ENCODE measurements at places on chromosomes 3 and 15. TPM values are rescaled to one million over a fixed set of nuclear protein-coding genes. Genes with fewer than 3 reads are reported as not detected.

DNA sequence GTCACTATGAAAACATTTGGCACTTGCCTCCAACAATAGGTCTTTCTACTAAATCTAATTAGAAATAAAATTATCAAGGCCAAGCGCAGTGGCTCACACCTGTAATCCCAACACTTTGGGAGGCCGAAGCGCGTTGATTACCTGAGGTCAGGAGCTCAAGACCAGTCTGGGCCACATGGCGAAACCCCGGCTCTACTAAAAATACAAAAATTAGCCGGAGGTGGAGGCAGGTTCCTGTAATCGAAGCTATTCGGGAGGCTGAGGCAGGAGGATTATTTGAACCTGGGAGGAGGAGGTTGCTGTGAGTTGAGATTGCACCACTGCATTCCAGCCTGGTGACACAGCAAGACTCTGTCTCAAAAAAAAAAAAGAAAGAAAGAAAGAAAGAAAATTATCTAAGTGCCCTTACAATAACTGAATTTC is 1.6 kb upstream of the PLD1 start:
- no peak for DNase-seq

DNA sequence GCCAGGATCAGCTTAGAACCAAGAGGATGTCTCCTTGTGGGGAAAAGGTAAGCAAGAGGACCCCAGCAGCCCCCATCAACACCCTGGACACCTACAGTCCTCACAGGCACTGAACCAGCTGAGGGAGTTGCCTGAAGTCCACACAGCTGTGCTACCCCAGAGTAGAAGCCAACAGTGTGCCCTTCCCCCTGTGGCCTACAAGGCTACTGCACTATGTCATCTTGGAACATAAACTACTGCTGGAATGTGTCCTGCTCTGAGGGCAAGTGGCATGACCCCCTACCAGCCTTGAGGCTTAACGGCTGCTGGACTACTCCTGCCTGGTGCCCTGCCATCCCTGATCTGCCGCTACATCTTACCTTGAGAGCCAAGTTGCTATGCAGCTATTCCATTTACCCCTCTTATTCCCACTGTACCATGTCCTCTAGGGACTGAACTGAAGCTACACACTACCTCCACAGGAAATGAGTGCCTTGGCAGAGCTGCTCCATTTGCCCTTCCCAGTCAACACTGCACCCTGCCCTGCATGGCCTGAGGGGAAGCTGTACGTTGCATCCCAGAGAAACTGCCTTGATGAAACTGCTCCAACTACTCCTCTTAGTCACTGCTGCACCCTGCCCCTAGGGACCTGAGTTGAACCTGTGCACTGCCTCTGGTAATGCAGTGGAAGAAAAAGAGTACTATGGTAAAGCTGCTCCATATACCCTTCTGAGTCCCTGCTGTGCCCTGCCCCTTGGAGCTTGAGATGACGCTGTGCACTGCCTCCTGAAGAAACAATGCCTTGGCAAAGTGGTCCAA is 40.2 kb upstream of the ATP13A5 start:
- DNase-seq: no peak

GRCh38 chr3:129316248-129317013 is 37.8 kb downstream of the HMCES start:
- DNase-seq: peak; percentile 95

- DNase-seq: no peak
Measured at GRCh38 chr3:118618247-118619040, 416.2 kb downstream of the IGSF11 start.

- DNase-seq: no peak
Measured at GRCh38 chr3:81245501-81245900, 515.9 kb downstream of the GBE1 start.

DNA sequence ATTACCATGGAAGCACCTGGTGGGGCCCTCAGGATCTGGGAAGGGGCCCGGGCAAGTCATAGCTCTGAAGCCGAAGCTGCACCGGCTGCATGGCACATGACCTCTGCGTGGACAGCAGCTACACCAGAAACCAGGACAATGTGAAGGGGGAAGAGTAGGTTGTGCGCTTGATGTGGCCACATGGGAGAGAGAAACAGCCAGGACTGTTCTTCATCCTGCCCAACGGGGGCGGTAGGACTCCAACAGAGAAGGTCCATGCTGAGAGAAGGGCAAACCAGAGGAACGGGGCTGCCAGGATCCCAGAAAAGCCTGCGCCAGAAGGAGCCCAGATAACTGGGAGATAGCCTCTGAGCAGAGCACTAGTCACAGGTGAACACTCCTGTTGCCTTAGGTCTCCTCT is 54.9 kb upstream of the PRR20G start:
- no peak for DNase-seq

GRCh38 chr15:89195836-89196235 is 25.5 kb downstream of the RLBP1 start:
- DNase-seq: no peak

- DNase-seq: no peak
Measured at GRCh38 chr3:96814651-96815567, 515 bp downstream of the EPHA6 start.

- peak; percentile 88 for DNase-seq
Measured at GRCh38 chr15:73941044-73941443, 14.8 kb downstream of the LOXL1 start.

- no peak for DNase-seq
Measured at GRCh38 chr15:99509686-99510461, 55.9 kb upstream of the MEF2A start.

DNA sequence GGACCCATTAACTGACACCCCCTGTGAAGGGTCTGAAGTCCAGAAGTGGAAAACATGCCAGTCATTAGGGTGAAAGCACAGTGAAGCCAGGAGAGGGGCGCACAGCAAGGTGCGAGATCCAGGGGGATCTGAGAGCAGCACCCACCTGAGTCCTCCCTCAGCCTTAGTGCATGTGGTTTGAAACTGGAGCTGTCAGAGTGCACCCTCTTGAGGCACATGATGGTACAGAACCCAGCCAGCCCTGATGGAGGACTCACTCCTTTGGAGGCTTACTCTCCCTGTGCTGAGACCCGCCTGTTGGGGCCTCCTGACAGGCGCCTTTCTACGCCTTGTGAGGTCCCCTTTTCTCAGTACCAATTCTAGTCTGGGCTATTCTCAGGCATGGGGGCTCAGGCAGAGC is 77.8 kb downstream of the IL20RB start:
- DNase-seq: no peak

- no peak for DNase-seq
Measured at GRCh38 chr3:152302521-152303021, 33.8 kb downstream of the MBNL1 start.

DNA sequence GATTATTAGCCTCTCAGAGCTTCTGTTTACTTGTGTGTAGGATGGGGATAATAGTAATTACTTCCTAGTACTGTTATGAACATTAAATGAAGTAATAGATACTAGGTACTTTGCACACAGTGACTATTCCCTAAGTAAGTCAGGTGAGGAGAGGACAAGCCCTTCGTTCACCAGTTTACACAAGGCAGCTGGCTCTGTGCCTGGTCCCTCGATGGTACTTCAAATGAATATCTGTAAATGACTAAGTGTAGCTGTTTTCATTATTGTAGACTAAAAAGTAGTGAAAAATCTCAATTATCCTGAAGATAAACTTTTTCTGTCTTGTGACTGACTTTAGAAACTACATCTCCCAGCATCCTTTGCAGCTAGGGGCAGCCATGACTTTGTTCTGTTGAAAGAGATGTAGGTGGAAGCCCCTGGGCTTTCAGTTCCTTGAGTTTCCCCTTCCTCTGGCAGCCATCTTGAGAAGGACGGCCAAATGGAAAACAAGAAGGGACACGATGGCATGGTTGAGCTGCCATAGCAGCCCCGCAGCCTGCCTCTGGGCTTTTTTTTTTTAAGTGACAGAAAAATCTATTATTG is 11.7 kb upstream of the WNT7A start:
- no peak for DNase-seq

- no peak for DNase-seq
Measured at GRCh38 chr15:29322415-29322814, 52.8 kb upstream of the NSMCE3 start.

DNA sequence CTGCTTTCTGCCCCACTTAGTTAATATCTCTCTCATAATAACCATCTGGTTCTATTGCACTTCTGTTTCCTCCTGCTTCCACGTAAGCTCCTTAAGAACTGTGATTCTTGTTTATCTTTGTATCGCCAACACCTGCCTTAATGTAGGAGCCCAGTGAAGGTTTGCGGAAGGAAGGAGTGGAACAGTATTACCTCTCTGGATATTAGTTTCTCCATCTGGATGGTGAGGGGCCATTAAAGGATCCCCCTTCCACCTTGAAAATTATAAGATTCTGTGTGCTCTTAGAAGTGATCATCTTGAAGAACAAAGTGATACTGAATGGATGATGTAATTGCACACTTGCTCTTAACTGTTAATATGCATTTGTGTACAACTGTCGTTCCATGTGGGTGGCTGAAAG is 2.2 kb downstream of the CHRNA5 start:
- no peak for DNase-seq

DNA sequence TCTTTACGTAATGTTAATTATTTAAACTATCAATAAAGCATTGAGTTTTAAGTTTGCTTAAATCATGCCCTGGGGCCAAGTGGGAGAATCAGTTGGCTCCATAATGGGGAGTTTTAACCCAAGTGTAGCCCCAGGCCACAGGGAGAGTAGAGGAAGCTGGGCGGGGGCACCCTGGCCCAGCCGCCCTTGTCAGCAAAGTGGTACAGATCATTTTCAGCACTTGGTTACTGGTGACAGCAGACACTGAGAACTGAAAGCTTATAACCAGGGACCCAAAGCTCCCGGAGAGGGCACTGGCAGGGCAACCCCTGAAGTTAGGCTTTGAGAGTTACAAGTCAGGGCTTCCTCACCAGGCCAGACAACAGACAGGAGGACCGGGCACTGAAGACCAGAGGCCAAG is 90.6 kb downstream of the SEMA5B start:
- DNase-seq: no peak

DNA sequence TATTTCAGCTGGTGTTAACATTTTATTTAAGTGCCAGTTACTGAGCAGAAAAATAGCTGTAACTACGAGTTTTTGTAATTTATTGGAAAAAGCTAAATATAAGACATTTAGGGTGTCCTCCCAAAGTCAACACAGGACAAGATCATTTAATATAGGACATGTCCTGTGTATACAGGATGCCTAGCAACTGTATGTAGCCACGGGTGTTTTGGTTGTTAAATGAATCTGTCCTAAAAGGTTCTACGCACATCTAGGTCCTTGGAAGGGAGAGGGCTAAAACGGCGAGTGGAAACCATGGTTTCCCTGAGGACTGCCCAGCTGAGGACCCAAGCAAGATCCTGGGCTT is 565 bp upstream of the ZNF621 start:
- DNase-seq: no peak

DNA sequence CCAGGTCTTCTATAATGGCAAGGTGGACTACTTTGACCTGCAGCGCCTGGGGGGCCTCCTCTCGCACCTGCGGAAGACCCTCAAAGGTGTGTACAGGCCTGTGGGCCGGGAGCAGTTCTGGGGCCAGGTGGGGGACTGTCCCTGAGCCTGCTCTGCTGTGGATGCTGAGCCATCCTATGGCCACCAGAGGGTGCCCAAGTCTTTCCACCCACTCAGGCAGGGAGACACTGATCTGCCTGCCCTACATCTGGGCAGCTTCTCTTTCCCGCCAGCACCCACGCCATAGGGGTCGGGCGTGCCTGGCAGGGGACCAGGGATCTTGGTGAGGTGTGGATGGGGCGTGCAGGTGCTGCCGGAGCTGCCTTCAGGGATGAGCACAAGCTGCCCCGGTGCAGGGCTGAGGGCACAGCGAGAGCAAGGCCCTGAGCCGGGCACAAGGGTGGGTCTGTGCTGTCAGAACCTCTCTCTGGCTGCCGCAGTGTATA is 14.1 kb downstream of the RNF123 start:
- no peak for DNase-seq

GRCh38 chr3:134904776-134905646 is 110.0 kb downstream of the EPHB1 start:
- DNase-seq: no peak

GRCh38 chr3:140617135-140617534 is 60.7 kb upstream of the TRIM42 start:
- no peak for DNase-seq

DNA sequence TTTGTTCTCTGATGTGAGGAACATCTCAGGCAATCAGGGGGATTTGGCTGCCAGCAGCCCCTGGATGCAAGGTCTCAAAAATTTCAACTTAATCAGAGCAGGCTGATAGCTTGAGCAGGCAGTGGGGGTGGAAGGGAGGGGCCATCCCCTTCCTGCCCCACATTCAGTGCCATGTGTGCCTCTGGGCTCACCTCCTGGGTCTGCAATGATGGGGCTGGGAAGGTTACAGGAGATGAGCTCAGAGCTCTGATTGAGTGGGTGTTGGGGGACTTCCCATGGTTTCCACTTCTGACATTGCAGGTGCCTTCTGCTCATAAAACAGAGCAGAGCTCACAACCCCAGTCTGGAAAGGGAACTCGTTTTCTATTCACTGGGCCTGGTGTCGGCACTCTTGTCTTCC is 37.0 kb downstream of the PARP16 start:
- DNase-seq: no peak

DNA sequence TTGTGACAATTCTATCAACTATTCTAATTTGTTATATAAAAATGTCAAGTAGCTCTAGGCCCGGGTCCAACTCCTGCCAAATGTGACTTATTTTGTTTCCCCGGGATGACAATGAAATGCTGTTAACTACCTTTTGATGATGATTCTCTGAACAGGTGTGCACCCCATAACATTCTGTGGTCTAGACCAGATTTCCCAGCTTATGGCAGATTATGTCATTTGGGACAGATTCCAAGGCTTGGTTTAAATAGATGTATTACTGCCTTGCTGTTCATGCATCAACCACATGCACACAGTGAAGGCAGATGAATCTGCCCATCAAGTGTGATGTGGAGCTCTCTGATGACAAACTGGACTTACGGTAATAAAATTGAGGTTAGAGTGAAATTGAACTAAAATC is 150.5 kb downstream of the MECOM start:
- no peak for DNase-seq

GRCh38 chr3:41503998-41504623 is 304.8 kb downstream of the CTNNB1 start:
- DNase-seq: no peak

- DNase-seq: no peak
Measured at GRCh38 chr3:62723914-62724217, 151.3 kb downstream of the CADPS start.

GRCh38 chr15:25671132-25671531 is 192.0 kb downstream of the ATP10A start:
- no peak for DNase-seq

The NRG4 gene
- total RNA-seq: not detected

The PTPN23 gene
- 60.8 TPM for total RNA-seq

The SLC51B gene
- not detected for total RNA-seq

The RBP2 gene
- not detected for total RNA-seq

The GAP43 gene
- 2.3 TPM for total RNA-seq

The TOPAZ1 gene
- total RNA-seq: not detected

The CPB1 gene
- total RNA-seq: not detected
